ENCODE measurements at places on chromosomes 16 and 17.
A peak's percentile ranks its signal among the peaks of the same experiment; 100 is the strongest.

GRCh38 chr16:741986-742629 is 1.3 kb upstream of the CIAO3 start:
- no peak for DNase-seq

DNA sequence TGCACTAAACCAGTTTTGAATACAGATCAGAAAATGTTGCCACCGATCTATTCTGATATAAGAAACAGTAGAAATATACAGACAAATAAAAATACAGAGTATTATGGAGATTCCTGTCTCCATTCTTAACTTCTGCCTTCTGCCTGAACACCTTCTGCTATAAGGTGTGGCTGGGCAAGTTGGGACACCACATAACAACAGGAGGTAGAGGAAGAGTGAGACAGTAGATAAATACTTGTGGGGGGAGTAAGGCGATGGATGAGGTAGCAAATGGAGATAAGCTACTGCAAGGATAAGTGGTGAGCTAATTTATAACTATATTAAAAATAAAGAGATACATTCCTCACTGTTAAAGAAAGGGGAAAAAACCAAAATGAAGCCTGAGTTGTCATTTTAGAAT is 143.7 kb downstream of the CDH8 start:
- DNase-seq: no peak

- DNase-seq: no peak
Observed at GRCh38 chr17:74592087-74592990, at the start of gene CD300LD. TSS of gene CD300LD (minus strand) at chr17:74592283. CDS start at chr17:74592202, 81 bp downstream.

DNA sequence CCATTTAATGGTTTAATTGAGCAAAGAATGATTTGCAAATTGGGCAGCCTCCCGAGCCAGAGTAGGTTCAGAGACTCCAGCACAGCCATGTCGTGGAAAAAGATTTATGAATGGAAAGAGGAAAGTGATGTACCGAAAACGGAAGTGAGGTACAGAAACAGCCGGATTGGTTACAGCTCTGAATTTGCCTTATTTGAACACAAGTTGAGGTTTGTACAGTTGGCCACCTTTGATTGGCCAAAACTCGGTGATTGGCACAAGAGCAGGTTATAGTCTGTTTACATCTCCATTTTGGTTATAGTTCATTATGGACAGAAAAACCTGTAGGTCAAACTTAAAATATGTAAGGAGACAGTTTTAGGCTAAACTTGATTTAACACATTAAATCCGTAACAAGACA is 44.5 kb downstream of the TENT4B start:
- no peak for DNase-seq

GRCh38 chr16:1788095-1788707 is 5.3 kb downstream of the IGFALS start:
- no peak for DNase-seq

DNA sequence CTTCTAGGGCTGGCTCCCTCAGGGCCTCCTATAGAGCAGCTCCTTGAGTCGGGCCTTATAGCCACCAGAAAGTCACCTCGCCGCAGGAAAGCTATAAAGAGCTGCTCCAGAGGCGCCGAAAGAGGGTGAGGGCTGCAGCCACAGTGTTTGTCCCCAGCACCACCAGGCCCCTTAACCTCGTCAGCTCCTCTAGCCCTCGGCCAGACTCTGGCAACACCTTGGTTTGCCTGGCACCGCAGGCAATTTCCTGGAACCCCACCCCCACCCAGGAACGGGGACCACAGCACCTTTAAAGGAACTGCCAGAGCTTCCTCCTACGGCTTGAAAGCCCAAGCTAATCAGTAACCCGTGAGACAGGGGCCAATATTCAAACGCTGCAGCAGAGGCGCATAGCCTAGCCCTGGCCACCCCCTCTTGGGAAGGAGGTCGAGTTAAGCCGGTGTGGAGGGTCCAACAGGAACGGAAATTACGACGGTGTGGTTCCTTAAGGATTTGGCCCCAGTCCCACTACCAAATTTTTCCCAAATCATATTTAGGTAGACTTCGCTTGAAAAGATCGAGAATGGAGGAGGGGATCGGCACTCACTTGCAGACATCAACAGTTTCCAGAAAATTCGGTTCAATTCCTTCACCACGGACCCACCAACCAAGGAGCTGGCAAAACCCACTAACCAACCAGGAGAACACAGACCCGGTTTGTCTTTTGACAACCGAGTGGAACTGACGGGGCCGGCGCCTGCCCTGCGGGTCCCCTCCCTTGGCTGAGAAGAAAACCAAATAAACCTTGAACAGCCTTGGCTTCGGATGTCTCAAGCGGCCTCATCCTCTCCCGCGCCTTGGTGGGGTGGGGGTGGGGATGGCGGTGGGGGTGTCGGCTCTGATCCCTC is 3.0 kb downstream of the HOXB6 start:
- peak; percentile 72 for DNase-seq

DNA sequence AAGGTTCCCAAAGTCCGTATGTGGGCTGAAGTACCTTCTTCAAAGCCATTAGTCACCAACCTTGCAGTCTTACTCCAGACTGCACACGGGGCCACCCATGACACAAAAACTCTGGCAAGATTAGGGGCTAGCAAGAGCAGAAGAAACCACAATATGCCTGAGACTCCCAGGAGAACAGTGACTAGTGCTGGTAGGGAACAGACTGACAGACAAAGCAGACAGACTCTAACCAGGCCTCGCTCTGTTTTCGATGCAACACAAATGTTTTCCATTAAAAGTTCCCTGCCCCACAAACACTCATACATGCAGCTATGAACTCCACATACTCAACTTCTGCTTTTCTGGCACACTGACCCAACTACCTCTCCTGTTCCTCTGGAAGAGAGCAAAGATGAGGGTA is 102.2 kb downstream of the HIC1 start:
- no peak for DNase-seq

GRCh38 chr17:9192010-9192409 is 170.7 kb downstream of the NTN1 start:
- DNase-seq: no peak

- DNase-seq: no peak
Observed at GRCh38 chr17:40633871-40634270, 13.7 kb downstream of the SMARCE1 start.
